ENCODE measurements at places on chromosomes 11 and 22. TPM values are rescaled to one million over a fixed set of nuclear protein-coding genes. Genes with fewer than 3 reads are reported as not detected.

DNA sequence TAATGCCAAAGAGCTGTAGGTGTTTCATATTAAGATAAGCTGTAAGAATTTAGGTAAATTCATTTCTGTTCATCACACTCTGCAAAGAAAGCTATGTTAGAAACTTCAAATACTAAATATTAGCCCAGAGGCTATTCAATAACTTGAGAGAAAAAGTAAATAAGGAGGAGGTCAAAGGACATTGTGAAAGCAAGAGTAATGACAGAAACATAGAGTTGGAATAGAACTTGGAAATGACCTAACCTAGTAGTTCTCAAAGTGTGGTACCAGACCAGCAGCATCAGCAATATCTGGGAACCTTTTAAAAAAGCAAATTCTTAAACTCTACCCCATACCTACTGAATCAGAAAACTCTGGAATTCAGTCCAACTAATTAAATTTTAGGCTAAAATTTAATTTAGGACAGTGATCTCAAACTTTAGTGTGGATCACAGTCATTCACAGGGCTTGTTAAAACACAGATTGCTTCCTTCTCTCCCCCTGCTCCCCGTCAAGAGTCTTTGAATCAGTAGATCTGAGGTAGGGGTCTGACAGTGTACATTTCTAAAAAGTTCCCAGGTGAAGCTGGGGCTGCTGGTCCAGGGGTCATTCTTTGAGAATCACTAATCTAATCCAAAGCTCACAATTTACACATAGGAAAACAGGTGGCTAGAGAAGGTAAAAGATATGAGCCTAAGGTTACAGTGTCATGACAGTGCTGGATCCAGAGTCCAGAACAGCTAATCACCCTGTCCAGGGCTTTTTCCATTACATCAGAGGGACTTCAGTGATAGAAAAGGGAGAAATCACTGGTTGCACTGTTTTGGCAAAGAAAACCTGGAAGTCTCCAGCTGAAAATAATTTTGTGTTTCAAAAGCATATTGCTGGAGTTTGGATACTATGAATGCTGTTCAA, 241.1 kb downstream of the SOX6 start:
- peaks cover 25% of the 10 kb centered on the region for H3K4me1 ChIP-seq
- no peak overlapping the region for H3K4me3 ChIP-seq
- no peaks in the 10 kb centered on the region for H3K27me3 ChIP-seq
- H3K27ac ChIP-seq: no peak overlapping the region

DNA sequence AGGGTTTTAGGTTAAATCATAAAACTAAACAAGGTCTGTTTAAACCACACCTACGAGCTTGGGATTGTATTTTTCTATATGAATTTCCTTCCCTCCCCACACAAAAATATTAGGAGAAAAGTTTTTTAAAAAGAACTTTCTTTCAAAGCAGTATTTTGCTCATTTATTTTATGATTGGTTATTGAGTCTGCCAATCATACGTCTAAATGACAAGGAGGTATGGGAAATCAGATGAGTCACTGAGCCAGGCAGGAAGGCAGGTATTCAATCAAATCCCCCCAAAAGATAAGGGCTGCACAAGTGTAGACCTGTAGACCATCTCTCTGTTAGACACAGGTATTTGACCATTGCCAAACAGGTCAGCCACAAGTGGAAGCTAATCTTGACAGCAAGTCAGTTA, 440.1 kb upstream of the CCDC90B start:
- H3K4me1 ChIP-seq: no peaks in the 10 kb centered on the region
- no peaks in the 10 kb centered on the region for H3K36me3 ChIP-seq
- H3K27ac ChIP-seq: no peak overlapping the region
- peaks cover 27% of the 10 kb centered on the region for H3K27me3 ChIP-seq
- DNase-seq: no peak

- H3K27me3 ChIP-seq: peaks cover 52% of the 10 kb centered on the region
- no peak overlapping the region for H3K27ac ChIP-seq
- no peaks in the 10 kb centered on the region for H3K36me3 ChIP-seq
- H3K4me1 ChIP-seq: no peaks in the 10 kb centered on the region
- H3K4me3 ChIP-seq: no peak overlapping the region
- no peak for DNase-seq
Observed at GRCh38 chr11:113458189-113458588, 17.0 kb downstream of the DRD2 start.

- H3K27me3 ChIP-seq: no peaks in the 10 kb centered on the region
- no peaks in the 10 kb centered on the region for H3K36me3 ChIP-seq
- H3K4me1 ChIP-seq: no peaks in the 10 kb centered on the region
- no peak for DNase-seq
- H3K27ac ChIP-seq: no peak overlapping the region
Observed at GRCh38 chr11:110621826-110622225, 90.4 kb downstream of the ARHGAP20 start.

GRCh38 chr11:17799147-17799546, 64.6 kb downstream of the KCNC1 start:
- no peaks in the 10 kb centered on the region for H3K36me3 ChIP-seq
- peaks cover 3% of the 10 kb centered on the region for H3K4me1 ChIP-seq
- DNase-seq: no peak
- no peaks in the 10 kb centered on the region for H3K27me3 ChIP-seq

- H3K27ac ChIP-seq: peak overlapping the region; percentile 22
- H3K4me1 ChIP-seq: peaks cover 42% of the 10 kb centered on the region
- DNase-seq: no peak
- H3K36me3 ChIP-seq: no peaks in the 10 kb centered on the region
- H3K4me3 ChIP-seq: no peak overlapping the region
Observed at GRCh38 chr22:46446799-46447198, 90.6 kb downstream of the CELSR1 start.

- no peaks in the 10 kb centered on the region for H3K27me3 ChIP-seq
- no peak for DNase-seq
- no peaks in the 10 kb centered on the region for H3K36me3 ChIP-seq
- H3K27ac ChIP-seq: no peak overlapping the region
Observed at GRCh38 chr22:25748140-25748539, 6.2 kb downstream of the MYO18B start.

GRCh38 chr11:111515591-111515990, 1.0 kb downstream of the HOATZ start:
- no peak overlapping the region for H3K4me3 ChIP-seq
- H3K4me1 ChIP-seq: peaks cover 15% of the 10 kb centered on the region
- DNase-seq: no peak
- peaks cover 13% of the 10 kb centered on the region for H3K27me3 ChIP-seq
- no peaks in the 10 kb centered on the region for H3K36me3 ChIP-seq

DNA sequence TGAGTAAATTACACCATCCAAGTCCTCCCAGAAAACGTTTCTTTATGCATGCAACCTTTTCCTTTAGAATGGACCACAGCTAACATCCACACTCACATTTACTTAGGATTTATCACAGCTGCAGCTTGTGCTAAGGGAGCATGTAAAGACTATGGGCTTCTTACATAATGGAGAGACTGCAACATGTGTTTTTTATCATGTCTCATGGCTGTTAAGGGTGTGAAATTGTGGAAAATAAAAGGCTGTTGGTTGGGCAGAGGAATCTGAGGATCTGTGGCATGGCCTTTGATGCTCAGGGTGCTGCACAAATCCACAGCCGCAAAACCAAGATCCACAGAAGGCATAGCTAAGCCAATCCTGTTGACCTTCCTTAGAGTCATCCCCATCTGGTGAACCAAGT, 112.0 kb upstream of the MTNR1B start:
- DNase-seq: no peak
- no peaks in the 10 kb centered on the region for H3K27me3 ChIP-seq
- no peak overlapping the region for H3K27ac ChIP-seq
- no peaks in the 10 kb centered on the region for H3K36me3 ChIP-seq
- no peak overlapping the region for H3K4me3 ChIP-seq

- DNase-seq: no peak
- H3K27ac ChIP-seq: no peak overlapping the region
- H3K36me3 ChIP-seq: peaks cover 2% of the 10 kb centered on the region
- no peaks in the 10 kb centered on the region for H3K4me1 ChIP-seq
- no peak overlapping the region for H3K4me3 ChIP-seq
Observed at GRCh38 chr11:2289350-2289749, 12.4 kb downstream of the C11orf21 start.

GRCh38 chr11:62004473-62004872, 37.0 kb upstream of the FTH1 start:
- no peak for DNase-seq
- no peaks in the 10 kb centered on the region for H3K27me3 ChIP-seq
- peak overlapping the region; percentile 92 for H3K27ac ChIP-seq
- H3K4me3 ChIP-seq: no peak overlapping the region
- H3K4me1 ChIP-seq: peaks cover 29% of the 10 kb centered on the region

DNA sequence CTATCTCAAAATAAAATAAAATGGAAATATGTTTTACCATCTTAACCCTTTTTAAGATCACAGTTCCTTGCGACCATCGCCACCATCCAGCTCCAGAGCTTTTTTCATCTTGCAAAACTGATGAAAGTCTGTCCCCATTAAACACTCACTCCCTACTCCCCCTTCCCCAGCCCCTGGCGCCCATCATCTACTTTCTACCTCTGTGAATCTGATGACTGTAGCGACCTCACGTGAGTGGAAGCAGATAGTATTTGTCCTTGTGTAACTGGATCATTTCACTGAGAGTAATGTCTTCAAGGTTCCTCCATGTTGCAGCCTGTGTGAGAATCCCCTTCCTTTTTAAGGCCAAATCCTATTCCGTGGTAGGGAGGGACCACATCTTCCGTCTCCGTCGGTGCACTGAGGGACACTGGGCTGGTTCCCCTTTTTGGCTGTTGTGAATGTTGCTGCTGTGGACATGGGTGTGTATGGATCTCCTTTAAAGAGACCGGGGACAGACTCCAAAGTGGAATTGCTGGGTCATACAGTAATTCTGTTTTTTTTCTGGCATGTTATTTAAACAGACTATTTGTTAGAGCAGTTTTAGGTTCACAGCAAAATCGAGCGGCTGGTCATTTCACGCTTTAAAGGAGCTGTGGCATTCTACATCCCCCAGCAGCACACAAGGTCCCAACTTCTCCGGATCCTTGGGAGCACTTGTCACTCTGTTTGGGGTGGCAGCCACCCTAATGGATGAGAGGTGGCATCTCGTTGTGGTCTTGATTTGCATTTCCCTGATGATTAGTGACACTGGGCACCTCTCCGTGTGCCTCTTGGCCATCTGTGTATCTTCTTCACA, 120.0 kb downstream of the KCNQ1 start:
- no peak for DNase-seq
- H3K27ac ChIP-seq: no peak overlapping the region
- H3K4me1 ChIP-seq: no peaks in the 10 kb centered on the region
- no peak overlapping the region for H3K4me3 ChIP-seq
- H3K27me3 ChIP-seq: peaks cover 3% of the 10 kb centered on the region

GRCh38 chr22:19397734-19398104, 33.8 kb downstream of the HIRA start:
- H3K27ac ChIP-seq: no peak overlapping the region
- H3K36me3 ChIP-seq: peaks cover 24% of the 10 kb centered on the region
- no peak overlapping the region for H3K4me3 ChIP-seq
- no peaks in the 10 kb centered on the region for H3K27me3 ChIP-seq
- no peak for DNase-seq
- H3K4me1 ChIP-seq: no peaks in the 10 kb centered on the region

- peak; percentile 76 for DNase-seq
- peaks cover 6% of the 10 kb centered on the region for H3K36me3 ChIP-seq
- H3K4me3 ChIP-seq: no peak overlapping the region
- H3K27ac ChIP-seq: no peak overlapping the region
Observed at GRCh38 chr22:21449531-21450319, 17.5 kb upstream of the TMEM191C start.

DNA sequence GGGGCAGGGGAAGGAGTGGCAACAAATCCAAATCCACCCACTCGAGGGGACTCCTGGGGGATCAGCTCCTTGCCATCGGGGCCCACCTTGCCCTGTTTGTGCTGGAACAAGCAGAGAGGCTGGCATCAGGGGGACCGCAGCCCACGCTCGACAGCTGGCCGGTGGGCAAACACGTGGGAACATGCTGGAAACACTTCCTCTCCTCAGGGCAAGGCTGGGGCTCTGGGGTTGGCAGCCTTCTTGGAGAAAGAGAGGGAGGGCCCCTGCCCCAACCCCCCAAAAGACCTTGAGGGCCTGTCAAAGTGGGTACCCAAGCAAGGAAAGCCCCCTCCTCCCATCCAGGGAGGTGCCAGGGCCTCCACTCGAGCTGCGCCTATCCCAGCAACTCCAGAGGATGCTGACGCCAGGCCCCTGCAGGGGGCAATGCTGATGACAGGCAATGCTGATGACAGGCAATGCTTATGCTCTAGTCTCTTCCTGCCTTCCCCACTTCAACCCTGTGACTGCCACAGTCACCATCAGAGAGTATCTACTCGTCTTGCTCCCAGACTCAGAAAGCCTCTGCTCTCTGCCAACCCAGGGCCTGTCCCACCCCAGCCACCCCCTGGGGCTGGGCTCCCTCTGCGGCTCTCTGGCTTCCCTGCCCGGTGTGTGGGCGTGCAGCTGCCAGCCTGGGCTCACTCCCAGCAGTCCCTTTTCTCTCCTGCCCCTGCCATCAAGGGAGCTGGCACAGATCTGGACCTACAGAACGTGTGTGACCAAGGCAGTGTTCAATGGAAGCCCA, 6.0 kb downstream of the ESS2 start:
- H3K4me3 ChIP-seq: no peak overlapping the region
- H3K36me3 ChIP-seq: peaks cover 34% of the 10 kb centered on the region
- no peaks in the 10 kb centered on the region for H3K27me3 ChIP-seq

DNA sequence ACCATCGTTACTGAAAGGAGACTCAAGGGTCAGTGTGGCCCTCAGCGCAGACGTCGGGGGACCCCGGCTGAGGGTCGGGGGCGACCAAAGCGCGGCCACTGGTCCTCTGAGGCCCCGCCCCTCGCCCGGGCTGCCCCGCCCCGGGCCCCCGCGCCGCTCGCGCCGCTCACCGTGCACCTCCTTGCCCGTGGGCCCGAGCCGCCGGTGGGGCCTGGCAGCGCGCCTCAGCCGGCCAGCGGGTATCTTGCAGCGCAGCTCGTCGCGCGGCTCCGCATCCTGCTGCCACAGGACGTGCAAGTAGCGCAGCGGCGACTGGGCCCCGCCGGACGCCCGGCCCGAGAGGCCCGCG, 419 bp downstream of the ANKRD54 start:
- H3K27ac ChIP-seq: peak overlapping the region; percentile 78
- H3K27me3 ChIP-seq: no peaks in the 10 kb centered on the region
- no peak for DNase-seq

GRCh38 chr11:32115446-32115845, 24.6 kb downstream of the RCN1 start:
- peaks cover 1% of the 10 kb centered on the region for H3K27me3 ChIP-seq
- H3K4me1 ChIP-seq: peaks cover 9% of the 10 kb centered on the region
- no peaks in the 10 kb centered on the region for H3K36me3 ChIP-seq
- DNase-seq: no peak
- no peak overlapping the region for H3K4me3 ChIP-seq

DNA sequence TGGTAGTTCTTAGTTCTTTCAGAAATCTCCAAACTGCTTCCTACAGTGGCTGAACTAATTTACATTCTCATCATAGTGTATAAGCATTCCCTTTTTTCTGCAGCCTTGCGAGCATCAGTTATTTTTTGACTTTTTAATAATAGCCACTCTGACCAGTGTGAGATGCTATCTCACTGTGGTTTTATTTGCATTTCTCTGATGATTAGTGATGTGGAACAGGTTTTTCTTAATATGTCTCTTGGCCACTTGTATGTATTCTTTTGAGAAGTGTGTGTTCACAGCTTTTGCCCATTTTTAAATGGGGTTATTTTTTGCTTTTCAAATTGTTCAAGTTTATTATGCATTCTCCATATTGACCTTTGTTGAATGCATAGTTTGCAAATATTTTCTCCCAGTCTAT, 459.3 kb downstream of the NTM start:
- H3K4me1 ChIP-seq: no peaks in the 10 kb centered on the region
- H3K4me3 ChIP-seq: no peak overlapping the region
- H3K27me3 ChIP-seq: peaks cover 27% of the 10 kb centered on the region
- H3K27ac ChIP-seq: no peak overlapping the region

CRYBB2 gene
- not detected for total RNA-seq

SIAE gene
- 9.6 TPM for total RNA-seq

OR51I1 gene
- total RNA-seq: not detected

LRRC74B gene
- total RNA-seq: not detected

TTC12 gene
- 7.8 TPM for total RNA-seq

SCGB2A2 gene
- not detected for total RNA-seq

AMOTL1 gene
- total RNA-seq: 70.2 TPM

C11orf86 gene
- total RNA-seq: not detected
